ENCODE measurements at places on chromosomes 11 and 22.

DNA sequence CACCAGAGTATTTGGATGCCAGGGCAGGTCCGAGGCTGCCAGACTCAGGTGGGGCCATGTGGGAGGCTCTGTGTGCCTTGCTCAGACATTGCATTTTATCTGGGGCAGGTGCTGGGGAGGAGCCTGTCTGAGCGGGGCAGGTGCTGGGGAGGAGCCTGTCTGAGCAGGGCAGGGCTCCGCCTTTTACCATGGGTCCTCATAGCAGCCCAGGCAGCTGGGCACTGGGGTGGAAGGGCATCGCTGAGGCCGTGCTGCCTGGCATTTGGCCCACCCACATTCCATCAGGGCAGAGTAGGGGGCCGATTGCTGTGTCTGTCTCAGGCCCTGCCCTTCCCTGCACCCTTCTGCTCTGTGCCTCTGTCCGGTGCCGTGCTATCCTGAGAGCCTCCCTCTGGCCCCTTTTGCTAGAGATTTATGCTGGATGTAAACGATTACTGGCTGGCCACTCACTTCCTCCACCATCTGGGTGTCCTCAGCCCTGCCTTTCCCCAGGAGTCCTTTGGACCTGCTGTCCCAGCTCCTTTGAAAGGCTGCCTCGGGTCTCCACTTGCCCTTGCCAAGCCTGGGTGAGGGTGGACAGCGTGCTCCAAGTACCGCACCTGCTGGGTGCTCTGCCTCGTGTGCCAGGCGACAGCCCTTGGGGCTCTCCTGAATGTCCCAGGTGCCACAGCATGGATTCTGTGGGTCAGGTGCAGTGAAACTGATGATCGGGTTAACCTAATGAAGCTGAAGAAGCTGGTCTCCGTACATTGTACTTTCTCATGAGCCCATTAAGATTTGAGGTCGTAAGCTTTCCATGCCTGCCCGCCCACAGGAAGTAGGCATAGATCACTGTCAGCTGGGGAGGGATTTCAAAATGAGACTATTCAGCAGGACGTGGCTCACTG, 281.6 kb downstream of the TBC1D22A start:
- no peak for DNase-seq

DNA sequence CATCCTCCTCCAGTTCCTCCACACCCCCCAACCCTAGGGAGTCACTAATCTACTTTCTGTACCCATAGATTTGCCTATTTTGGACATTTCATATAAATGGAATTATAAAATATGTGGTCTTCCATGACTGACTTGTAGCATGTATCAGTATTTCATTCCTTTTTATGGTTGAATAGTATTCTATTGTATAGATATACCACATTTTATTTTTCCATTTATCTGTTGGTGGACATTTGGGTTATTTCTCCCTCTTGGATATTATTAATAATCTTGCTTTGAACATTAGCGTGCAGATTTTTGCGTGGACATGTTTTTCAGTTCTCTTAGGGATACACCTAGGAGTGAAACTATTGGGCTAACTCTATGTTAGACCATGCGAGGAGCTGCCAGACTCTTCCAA, 23.4 kb downstream of the NAT10 start:
- DNase-seq: no peak

- DNase-seq: no peak
Measured at GRCh38 chr11:13009921-13010748, 1.0 kb downstream of the RASSF10 start.

GRCh38 chr22:28710576-28711191, 30.9 kb downstream of the CHEK2 start:
- no peak for DNase-seq

GRCh38 chr11:67634366-67635230, 4.9 kb upstream of the NUDT8 start:
- DNase-seq: no peak

- DNase-seq: peak; percentile 20
Measured at GRCh38 chr22:40922484-40923303, 28.5 kb upstream of the RBX1 start.

- no peak for DNase-seq
Measured at GRCh38 chr11:126101251-126101929, 38.7 kb upstream of the CDON start.

- DNase-seq: no peak
Measured at GRCh38 chr11:12241971-12242672, 131.7 kb downstream of the MICAL2 start.

DNA sequence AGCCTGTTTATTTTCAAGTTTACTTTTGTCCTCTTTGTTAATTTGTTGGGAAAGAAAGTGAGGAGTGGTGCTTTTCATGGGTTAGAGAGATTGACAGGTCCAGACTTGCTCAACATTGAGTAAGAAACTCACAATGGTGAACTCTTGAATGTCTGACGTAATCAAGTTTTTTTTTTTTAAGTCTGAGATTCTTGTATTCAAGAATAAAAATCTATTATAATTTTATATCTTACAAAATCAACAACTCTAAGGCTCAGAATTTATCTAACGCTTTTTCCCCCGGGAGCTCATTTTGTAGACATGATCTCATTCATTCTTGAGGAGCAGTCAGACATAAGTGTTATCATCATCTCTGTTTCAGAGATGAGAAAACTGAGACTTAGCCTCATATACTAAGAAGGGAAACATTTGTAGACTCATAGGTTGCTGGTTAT, 39.1 kb upstream of the SPTBN2 start:
- DNase-seq: no peak

DNA sequence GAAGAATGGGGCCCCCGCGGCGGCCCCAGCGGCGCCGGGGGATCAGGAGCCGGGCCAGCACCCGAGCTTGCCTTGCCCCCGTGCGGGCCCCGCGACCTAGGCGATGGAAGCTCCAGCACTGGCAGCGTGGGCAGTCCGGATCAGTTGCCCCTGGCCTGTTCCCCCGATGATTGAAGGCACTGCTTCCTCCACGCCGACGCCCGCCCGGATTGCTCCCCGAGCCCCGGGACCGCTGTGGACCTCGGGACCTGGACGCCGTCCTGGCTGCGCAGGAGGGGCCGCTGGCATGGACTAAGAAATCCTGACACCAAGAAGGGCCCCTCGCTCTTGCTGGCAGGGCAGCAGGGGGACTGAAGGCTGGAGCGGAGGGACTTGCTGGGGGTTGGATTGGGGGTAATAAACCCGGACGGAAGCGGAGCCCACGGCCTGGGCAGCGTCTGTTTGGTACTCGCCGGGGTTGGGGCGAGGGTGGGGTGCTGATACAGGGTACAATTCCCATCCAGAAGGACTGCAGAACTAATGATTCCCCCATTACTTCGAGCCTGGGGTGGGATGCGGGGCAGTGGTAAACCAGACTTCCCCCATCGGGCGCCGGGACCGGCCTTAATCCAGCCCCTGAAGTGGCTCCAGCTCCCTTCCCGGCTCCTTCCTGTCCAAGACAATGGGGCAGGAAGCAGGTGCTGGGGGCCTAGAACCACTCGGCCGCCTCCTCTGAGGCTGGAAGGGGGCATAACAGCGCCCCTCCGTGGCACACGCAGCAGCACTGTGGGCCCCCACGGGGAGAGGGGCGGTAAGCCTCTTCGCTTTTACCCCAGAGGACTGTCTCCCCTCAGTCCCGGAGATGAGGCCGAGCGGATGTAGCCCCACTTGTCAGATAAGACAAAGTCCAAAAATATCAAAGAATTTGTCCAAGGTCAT, 1.0 kb downstream of the CCDC85B start:
- DNase-seq: no peak

DNA sequence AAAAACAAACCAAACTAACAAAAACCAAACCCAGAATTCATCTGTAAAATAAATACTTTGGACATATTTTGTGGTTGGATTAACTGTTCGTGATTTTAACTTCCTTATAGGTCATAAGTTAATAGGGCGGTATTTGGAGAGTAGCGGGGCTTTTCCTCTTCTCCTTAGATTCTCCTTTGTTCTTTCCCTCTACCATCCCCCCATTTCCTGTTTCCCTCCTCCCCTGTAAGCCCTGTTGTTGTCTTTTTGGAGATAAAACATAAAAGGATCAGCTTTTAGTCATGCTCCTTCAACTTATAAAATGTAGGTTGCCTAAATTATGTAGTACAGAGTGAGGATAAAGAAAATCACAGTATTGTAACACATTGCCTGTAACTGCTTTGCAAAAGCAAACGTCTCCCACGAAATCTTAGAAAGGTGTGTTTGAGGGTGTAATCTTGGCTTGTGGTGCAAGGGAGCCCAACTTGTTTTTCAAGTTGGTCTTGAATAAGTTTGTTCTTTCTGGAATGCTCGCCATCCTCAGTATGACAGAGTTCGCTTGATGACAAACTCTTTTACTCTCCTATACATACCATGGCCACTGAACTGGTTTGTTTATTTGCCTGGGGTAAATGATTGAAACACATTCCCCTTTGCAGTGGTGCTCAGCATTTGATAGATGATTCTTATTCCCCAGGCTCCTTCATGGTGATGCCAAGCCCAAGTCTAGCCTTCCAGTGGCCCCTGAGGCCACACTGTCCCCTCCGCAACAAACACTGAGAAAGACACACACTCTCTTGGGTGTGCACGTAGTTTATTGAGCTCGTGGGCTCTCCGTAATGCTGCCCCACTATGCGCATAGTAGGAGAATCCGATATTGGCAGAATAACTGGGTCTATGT, 49.4 kb downstream of the TEAD1 start:
- DNase-seq: no peak

GRCh38 chr11:97471480-97471879, 1081.7 kb downstream of the JRKL start:
- DNase-seq: no peak

DNA sequence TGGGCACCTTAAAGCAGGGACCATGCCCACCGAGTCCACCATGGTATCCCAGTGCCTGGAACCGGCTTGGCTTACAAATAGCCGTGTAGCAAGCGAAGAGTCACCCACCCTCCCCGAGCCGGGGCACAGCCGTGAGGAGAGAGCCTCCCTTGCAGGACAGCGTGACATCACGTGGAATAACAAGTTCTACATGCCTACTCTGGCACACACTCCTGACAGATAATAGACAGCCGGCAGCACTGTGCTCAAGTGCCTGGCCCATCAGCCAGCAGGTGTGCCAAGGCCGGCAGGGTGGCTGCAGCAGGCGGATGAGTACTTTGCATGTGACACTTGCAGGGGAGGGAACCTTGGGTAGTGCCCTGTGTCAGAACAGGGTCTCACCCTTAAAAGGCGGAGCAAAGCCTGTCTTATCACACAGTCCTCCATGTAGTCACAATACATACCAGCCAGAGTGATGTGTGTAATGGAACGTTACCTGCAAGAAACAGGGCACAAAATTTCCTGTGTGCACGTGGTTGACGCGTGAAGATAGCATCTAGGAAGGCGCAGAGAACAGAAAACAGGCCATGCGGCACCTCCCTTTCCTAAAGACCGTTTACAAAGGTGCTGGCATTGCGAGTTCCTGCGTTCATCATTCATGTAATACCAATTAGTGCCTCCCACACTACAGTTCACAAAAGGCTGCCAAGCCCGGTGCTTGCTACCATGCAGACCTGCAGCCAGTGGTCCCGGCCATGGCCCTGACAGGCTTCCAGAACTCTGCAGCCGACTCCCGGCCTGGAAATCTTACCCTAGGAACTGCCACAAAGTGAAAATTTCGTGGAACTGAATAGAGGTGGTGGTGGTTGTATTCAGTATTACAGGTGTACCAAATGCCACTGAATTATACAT, 16.4 kb downstream of the TOM1 start:
- DNase-seq: no peak

GRCh38 chr22:29606320-29606719, 2.9 kb downstream of the NF2 start:
- DNase-seq: no peak

DNA sequence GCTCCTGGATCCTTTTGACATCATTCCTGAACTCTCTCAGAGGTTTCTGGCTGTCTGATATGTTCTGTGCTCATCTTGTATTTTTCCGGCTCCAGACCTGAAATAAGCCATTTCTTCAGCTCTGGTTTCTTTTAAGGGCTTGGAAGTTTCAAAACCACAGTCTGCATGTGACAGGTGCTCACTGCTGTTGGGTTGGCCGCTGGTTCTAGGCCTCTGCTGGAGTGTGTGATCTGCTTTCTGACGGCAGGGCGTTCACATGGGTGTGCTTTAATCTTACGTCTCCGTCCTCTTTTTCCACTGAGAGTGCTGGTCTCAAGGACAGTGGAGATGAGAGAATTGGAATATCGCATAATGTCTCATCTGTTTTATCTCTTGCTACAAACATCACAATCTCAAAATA, 10.3 kb downstream of the ZBED4 start:
- DNase-seq: no peak

DNA sequence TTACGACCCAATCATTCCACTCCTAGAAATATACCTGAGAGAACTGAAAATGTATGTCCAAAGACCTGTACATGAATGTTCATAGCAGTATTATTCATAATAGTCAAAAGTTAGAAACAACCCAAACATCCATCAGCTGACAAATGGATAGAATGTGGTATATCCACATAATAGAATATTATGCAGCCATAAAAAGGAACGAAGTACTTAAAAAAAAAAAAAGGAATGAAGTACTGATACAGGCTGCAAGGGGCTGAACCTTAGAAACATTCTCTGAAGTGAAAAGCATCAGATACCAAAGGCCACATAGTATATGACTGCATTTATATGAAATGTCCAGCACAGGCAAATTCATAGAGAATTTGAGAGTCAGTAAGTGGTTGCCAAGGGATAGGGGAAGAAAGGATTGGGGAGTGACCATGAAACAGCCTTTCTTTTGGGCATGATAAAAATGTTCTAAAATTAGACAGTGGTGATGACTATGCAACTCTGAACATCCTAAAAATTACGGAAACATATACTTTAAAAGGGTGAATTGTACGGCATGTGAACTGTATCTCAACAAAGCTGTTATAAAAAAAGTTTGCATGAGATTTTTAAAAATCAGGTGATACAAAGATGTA, 1.8 kb downstream of the TPST2 start:
- no peak for DNase-seq

DNA sequence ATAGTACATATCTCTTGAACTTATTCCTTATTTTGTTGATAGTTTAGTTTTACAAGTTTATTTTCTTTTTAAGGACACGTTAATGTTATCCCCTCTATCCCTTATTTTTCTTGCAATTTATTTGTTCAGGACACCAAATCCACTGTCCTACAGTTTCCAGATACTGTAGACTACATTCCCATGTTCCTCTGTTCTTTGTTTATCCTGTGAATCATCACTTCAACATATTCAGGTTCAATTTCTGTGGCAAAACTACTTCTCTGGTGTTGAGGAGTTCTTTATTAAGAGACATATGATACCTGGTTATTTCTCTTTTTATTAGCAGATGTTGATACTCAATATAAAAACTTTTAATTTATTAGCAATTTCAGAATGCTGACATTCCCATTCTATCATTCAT, 72.8 kb upstream of the CLNS1A start:
- no peak for DNase-seq

- DNase-seq: no peak
Measured at GRCh38 chr11:86218125-86219084, 26.1 kb upstream of the EED start.

GRCh38 chr22:49941507-49942316, 18.9 kb upstream of the PIM3 start:
- DNase-seq: no peak
